Activated naive CD4-positive, alpha-beta T cell treated with anti-CD3 and anti-CD28 coated beads for 36 hours (primary cell): ENCODE measurements at places on chromosomes 3 and 15.

DNA sequence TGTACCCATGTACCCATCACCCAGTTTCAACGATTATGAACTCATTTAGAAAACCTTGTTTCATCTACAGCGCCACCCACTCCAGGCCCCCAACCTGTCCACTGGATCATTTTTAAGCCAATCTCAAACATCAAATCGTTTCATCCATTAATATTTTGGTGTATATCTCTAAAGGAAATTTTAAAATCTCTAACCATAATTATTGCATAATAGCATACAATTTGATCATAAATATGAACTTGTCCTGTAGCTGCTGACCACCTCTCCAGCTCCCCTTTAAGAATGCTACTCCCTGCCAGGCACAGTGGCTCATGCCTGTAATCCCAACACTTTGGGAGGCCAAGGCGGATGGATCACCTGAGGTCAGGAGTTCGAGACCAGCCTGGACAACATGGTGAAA lies 2.8 kb upstream of the C3orf70 start:
- no peak for DNase-seq

GRCh38 chr15:70424937-70425411 lies 327.3 kb upstream of the TLE3 start:
- peak; percentile 58 for DNase-seq

GRCh38 chr3:43872901-43873300 lies 182.2 kb downstream of the ABHD5 start:
- DNase-seq, result no peak

DNA sequence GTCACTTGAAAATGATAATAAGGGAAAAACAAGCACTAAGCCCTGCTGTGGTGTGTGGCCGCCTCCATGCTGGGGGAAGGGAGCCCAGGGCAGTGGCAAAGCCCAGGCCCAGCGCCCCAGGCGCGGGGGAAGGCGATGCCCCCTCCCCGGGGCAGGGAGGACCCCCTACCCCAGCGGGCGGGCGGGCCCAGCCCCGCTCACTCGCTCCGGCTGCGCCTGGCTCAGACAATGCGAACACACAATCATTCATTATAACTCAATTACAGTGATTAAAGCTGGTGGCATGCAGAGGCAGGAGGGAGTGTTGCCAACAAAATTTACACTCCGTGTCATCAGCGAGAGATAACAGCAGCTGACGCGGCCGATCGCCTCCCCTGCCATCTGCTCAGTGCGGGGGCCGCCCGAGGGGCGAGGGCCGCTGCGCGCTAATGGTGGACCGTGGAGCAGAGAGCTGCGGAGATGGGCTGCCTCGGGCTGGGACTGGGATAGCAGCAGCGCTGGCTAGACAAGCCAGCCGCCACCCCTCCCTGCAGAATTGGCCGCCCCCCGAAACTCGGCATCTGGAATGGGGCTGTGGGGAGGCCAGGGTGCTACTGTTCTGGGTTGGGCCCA lies 64.1 kb downstream of the TLE3 start:
- no peak for DNase-seq

DNA sequence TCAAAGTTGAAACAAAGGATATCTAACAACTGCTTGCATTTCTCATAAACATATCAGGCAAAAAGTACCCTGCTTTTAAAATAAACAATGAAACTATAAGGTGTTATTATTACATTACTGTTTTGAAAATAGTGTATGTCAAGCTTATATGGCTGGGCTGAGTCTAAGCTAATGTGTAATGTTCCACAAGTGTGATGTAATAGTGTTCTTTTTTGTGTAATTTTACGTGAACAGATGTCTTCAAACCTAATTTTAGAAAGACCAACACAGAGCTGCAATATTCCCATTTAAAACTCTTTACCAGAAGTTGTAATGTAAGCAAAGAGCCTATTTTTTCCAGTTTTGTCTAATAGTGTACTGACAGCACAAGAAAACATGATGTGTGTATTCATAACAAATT lies 34.0 kb downstream of the MINDY2 start:
- no peak for DNase-seq

GRCh38 chr3:37628711-37629301 lies 232.9 kb upstream of the CTDSPL start:
- DNase-seq, result no peak

- no peak for DNase-seq
These were observed 753.4 kb downstream of the FHIT start for GRCh38 chr3:60497902-60498301.

DNA sequence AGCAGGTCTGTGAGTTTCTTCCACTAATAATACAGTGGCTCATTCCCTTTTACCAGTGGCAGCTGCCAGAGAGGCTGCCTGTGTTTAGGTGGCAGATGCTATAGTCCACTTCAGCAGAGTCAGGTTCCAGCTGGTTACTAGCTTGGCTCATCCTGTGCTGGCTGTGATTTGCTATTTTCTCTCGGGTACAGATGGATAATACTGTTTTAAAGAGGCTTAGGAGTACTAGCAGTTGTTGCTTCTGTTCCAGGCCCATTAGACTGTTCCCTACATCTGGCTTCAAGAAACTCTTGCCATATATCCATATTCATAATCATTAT lies 41.0 kb downstream of the ZNF609 start:
- no peak for DNase-seq

GRCh38 chr3:157606011-157606851 lies 103.0 kb upstream of the VEPH1 start:
- DNase-seq, result peak; percentile 77

DNA sequence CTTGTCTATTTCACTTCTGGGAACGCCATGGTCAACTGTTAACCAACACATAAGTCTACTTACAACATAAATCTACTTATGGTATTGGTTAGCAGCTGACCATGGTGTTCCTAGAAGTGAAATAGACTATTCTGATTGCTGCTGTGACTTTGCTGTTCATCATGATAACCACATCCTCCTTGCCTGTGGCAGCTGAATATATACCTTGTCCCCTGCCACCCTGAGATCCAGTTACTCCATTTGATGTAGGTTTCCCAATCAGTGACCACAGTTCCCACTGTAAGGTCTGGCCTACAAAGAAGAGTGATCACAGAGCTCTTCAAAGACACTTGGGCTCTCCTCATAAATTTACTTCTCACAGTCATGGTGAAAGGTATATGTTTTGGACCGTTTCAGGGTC lies 66.8 kb upstream of the ALDH1A3 start:
- DNase-seq, result no peak

- DNase-seq, result no peak
These were observed 62.2 kb downstream of the UMPS start for GRCh38 chr3:124792341-124793040.

- peak; percentile 81 for DNase-seq
These were observed 34.5 kb downstream of the KLF13 start for GRCh38 chr15:31360843-31361763.

- no peak for DNase-seq
These were observed 179.9 kb downstream of the PLOD2 start for GRCh38 chr3:145981056-145981455.
